Activated T-helper 17 cell treated with anti-CD3 and anti-CD28 coated beads, Interleukin-2, amount 50 U/mL, for 72 hours (primary cell): ENCODE measurements at places on chromosomes 4 and X.

- no peak for ATAC-seq
These were observed 563.0 kb upstream of the NR3C2 start for GRCh38 chr4:149005191-149005590.

GRCh38 chr4:95963456-95963855 is 123.6 kb downstream of the PDHA2 start:
- no peak for ATAC-seq

DNA sequence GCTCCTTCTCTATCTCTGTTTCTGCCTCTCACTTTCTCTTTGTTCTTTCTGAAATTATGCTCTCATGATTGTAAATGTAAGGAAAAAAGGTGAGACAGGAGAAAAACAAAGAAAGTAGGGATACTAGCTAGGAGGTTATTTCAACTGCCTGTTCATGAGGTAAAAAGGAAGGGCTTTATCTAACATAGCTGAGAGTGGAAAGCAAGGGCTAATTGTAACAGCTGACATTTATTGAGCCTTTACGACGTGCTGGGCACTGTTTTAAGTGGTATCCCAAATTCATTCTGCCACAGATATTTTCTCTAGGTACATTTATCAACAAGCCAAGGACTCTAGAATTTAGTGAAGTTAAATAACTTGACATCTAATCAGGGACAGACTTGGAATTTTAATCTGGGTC is 133.1 kb upstream of the GNPDA2 start:
- ATAC-seq: no peak

GRCh38 chr4:8297141-8297601 is 27.6 kb downstream of the HTRA3 start:
- ATAC-seq: no peak

DNA sequence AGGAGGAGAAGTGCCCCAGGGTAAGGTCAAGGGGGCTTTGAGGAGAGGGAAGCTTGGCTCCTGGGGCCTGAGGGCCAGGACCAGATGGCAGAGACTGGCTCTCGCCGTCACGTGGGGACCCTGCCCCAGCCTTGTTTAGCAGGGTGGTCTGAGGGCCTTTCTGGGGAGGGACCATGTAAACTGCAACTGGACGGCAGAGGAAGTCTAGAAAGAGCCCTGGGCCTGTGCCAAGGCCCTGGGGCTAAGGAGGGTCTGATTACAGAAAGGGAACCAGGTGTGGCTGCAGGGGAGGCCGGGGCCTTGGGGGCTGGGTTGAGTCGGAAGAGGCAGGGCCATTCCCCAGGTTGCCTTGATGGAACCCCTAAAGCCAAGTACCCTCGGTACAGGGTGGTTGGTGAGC is 1.8 kb upstream of the HGFAC start:
- no peak for ATAC-seq
